ENCODE measurements at places on chromosomes 12 and 14.
A peak's percentile ranks its signal among the peaks of the same experiment; 100 is the strongest.

DNA sequence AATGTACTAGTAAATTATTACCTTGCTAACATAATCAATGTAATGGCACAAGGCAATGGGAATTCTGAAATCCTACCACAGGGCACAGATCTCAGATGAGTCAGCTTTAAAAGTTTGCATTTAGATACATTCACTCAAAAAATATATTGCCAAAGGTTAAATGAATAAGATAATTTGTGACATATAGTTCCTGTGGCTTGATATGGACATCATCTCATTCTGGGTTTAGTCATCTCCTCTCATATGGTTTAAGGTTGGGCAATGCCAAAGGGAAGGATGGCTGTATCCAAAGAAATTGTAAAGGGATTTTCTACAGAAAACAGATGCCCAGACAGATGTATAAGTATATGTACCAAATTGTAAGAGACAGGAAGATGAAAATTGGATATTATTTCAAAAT, 1065.0 kb downstream of the LRFN5 start:
- no peak for DNase-seq

- peak; percentile 54 for DNase-seq
These were observed 1.8 kb downstream of the ELK3 start for GRCh38 chr12:96195845-96196451.

GRCh38 chr12:42886160-42886559, 296.6 kb upstream of the PRICKLE1 start:
- DNase-seq, result peak; percentile 85

- DNase-seq, result peak; percentile 90
These were observed 966 bp downstream of the BICD1 start for GRCh38 chr12:32107359-32108267.

GRCh38 chr12:119841433-119842210, 35.5 kb downstream of the CIT start:
- DNase-seq, result no peak

DNA sequence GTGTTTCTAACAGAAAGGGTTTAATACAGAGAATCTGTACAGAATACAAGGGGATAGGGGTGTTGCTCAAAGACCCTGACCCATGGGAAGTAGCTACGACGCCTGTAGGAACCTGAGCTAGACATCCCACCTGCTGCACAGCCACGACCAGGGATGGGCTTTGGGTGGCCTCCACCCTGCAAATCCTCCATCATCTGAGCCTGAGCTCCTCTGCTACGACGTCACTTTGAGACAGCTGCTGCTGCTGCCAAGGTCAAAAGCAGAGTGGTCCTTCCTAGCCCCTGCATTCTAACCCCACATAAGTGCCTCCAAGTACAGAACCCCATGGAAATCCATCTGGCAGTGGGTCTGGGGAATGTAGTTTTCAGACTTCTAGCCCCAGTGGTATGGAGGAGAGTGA, 43.8 kb downstream of the JAG2 start:
- no peak for DNase-seq

DNA sequence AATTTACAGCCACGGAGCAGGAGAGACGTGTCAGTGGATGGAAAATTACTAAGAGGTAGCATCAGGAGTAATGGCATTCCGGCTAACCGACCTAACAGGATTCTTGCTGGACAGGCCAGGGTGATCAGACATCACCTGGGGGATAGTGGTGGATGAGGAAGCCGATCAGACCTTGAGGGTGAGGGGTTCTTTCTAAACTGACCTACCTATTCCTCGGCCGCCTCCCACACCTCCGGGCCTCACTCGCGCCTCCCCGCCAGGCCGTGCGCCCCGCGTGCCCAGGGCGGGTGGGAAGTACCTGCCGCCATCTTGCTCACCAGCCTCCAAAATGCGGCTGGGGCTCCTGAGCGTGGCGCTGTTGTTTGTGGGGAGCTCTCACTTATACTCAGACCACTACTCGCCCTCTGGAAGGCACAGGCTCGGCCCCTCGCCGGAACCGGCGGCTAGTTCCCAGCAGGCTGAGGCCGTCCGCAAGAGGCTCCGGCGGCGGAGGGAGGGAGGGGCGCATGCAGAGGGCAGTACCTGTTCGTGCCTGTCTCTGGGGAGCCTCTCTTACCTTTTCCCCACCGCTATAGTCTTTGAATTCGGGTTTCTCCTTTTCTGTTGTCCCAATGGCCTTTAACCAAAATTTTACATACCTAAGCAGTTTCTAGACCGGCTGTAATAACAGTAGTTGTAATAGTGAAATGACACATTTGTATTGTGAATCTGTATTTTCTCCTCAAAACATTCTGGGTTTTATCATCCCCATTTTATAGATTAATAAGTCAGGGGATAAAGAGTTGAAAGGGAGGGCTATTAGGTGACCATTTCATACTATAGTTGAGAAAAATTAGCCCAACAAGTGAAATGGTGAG, at the start of gene TMPRSS12:
Gene TMPRSS12 (plus strand): TSS at position 290 of the 857 bp plus-strand sequence. CDS start 39 bp downstream, at position 329.
- no peak for DNase-seq

DNA sequence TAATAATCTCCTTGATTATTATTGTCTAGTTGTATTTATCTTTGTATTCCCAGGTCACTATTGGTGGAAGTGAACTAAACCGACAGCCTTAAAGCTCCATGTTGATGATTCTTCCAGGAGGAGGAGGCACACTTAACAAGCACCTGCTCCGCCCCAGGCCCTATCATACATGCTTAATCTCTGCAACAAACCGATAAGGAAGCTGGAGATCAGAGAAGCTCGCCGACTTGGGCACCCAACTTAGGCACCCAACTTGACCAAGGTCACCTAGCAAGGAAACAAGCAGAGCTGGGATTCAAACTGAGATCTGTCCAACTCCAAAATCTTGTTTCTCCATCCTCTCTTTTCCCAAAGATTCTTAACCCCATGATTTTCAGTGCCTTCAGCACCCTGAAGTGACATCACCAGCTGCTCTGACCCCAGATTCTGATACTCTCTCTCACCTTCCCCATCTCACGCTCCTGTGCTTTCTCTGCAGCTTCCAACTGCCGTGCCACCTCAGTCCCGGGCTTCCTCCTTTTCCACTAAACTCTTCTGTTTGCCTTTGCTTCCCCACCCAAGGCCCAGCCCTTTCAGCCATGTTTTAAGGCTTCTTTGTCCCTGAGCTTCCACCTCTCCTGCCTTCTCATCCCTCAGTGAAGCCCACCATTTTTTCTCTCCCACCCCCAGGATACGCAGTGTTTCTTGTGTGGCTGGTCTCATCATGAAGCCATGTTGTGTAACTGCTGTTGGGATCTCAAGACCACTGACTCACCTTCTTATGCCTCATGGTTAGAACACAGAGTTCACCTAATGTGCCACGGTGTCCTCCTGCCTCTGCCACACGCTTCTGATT, 6.6 kb upstream of the KRT18 start:
- DNase-seq, result no peak
